T-helper 2 cell treated with Interferon-gamma antibody and Interleukin-4, amounts not matched to agents 5 μg/mL and 100 μg/mL, for 36 hours (primary cell): ENCODE measurements at places on chromosomes 3 and 15.

GRCh38 chr3:196706327-196706726, 5.7 kb downstream of the CEP19 start:
- no peak for DNase-seq

GRCh38 chr15:49628379-49628778, 7.5 kb downstream of the DTWD1 start:
- DNase-seq: no peak

GRCh38 chr3:195068084-195069080, 202.6 kb downstream of the XXYLT1 start:
- no peak for DNase-seq

DNA sequence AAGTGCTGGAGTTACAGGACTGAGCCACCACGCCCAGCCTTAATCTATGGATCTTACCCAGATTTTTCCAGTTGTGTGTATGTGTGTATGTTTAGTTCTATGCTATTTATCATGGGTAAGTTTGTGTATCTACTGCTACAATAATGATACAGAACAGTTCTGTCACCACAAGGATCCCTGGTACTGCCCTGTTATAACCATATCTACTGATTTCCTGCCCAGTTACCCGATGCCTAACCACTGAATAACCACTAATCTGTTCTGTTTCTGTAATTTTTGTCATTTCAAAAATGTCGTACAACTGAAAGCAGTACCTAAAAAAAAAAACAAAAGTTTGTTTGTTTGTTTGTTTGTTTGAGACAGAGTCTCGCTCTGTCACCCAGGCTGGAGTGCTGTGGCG, 123.7 kb upstream of the RAP2B start:
- no peak for DNase-seq

DNA sequence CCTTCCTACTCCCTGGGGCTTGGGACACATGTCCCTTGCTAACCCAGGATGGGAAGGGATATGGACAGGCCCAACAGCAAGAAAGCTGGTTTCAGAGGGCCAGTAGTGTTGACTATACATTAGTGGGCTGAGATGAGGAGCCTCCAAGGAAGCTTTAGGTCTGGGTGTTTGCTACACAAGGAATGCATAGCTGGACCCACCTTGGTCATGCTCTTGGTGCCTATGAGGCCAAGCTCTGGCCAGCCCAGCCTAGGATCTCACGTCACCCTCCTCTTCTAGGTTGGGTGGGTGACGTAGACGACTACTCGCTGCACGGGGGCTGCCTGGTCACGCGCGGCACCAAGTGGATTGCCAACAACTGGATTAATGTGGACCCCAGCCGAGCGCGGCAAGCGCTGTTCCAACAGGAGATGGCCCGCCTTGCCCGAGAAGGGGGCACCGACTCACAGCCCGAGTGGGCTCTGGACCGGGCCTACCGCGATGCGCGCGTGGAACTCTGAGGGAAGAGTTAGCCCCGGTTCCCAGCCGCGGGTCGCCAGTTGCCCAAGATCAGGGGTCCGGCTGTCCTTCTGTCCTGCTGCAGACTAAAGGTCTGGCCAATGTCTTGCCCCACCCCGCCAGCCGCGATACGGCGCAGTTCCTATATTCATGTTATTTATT, 653 bp upstream of the WDR6 start:
- no peak for DNase-seq

DNA sequence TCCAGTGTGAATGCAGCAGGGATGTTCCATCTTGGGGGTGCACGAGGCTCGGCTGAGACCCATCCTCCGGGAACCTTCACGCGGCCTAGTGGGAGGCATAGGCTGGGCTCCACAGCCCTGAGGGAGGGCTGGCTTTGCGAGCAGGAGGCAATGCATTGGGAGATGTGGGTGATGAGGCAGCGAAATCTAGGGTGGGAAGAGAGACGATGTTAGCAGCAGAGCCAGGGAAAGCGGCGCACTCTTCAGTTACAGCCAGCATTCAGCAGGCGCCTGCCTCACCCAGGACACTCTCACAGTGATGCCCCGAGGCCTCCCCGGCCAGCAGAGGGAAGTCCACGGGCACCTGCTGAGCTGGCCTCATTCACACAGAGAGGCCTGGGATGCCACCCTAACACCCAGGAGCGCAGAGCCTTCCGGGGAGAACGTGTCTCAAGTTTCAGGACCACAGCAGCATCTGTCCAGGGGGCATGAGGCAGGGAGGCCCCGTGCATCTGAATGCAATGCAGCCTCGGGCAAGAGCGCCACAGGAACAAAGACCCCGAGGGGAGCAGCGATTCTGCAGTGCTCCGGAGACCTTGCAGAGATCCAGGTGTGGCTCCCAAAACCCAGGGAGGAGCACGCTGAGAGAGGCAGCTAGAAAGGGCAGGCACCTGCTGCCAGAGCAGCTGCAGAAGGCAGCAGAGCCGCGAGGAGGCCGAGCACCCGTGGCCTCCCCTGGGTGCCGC, 102.4 kb downstream of the NUP210 start:
- DNase-seq: no peak

DNA sequence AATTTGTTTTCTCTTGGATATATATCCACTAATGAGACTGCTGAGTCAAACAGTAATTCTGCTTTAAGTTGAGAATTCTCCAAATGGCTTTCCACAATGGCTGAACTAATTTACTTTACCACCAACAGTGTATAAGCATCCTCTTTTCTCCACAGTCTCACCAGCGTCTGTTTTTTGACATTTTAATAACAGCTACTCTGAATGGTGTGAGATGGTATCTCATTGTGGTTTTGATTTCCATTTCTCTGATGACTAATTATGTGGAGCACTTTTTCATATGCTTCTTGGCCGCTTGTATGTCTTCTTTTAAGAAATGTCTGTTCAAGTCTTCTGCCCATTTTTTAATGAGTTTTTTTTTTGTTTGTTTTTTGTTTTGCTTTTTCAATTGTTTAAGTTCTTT, 206.2 kb downstream of the CTNNB1 start:
- DNase-seq: no peak

GRCh38 chr15:69172847-69173246, 12.4 kb downstream of the GLCE start:
- DNase-seq: no peak

DNA sequence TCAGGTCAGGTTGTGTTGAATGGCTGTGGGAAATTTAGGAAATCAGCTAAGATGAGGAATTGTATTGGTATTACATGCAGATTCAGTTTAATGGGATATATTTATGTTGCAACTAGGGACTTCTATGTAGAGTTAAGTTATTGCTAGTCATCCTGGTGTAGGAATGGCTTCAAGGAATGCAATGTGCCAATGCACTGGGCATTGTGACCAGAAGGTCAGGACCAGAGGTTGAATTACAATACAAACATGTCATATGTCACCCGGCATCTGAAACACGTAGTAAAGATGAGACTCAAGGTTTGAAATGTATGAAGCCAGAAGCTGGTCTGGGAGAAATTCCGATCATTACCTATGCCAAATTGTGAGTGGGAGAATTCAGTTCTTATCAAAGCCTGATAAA, 11.7 kb upstream of the GAP43 start:
- no peak for DNase-seq

- DNase-seq: peak; percentile 46
These were observed 11.3 kb upstream of the SOX2 start for GRCh38 chr3:181700168-181701087.

DNA sequence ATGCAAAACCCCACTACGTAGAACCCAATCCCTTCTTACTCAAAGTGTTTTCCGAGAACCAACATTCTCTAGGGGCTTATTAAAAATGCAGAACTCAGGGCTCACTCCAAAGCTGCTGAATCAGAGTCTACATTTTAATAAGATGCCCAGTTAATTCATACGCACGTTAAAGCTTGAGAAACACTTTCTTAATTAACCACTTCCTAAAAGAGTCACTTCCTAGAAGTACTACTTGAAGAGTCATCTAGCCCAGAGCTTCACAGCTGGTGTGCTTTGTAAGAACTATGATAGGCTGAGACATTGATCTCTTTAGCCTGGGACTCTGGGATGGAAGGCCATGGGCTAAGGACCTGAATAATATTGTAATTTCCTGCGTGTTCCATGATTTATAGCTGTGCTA, 9.0 kb downstream of the COL6A5 start:
- no peak for DNase-seq

DNA sequence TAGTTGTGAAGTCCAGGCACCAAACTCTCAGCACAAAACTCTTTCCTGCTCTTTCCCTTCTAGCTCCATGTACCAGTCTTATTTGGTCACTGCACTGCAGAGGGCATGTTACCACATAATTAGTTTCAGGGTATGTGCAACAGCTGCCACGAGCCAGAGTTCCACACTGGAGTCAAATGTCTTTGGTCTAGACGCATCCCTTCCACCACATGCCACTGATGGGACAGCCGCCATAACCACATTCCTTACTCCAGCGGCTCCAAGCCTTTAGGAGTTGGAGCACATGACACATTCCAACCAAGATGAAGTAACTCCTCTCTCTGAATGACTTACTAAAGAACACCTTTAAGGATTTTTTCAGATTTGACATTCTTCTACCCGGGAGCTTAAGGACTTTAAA, 153.4 kb downstream of the ERC2 start:
- DNase-seq: no peak

DNA sequence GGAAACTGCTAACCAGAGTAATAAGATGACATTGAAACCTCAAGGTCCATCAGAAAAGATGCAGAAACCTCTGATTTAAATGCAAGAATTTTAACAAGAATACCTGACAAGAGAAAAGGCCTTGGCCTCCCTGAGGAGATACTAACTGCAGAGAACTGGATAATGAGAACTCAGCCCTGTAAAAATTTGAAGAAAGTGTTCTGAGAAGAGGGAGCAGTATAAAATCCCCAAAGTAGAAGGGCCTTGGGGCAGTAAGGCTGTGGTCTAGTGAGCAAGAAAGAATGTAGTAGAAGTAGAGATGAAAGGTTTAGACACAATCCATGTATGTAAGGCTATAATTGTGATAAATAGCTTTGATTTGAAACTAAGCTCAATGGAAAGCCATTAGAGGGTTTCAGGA, 394.1 kb downstream of the ZBBX start:
- no peak for DNase-seq

- no peak for DNase-seq
These were observed 197.2 kb downstream of the VGLL3 start for GRCh38 chr3:86793786-86794185.

DNA sequence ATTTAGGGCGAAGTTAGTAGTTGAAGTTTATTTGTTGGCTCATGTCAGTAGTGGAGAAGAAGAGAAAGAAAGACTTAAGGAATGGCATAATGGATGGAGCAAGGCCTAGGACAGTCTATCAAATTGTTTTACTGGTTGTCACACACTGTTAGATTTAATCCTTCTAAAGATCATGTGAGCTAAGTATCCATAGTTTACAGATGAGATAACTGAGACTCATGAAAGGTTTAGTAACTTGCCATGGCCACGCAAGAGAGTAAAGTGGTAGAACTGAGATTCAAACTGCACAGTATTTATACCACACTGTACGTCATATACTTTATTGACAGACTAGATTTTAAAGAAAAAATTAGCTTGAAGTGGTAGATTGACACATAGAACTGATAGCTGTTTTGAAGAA, 11.4 kb downstream of the SPRED1 start:
- no peak for DNase-seq

DNA sequence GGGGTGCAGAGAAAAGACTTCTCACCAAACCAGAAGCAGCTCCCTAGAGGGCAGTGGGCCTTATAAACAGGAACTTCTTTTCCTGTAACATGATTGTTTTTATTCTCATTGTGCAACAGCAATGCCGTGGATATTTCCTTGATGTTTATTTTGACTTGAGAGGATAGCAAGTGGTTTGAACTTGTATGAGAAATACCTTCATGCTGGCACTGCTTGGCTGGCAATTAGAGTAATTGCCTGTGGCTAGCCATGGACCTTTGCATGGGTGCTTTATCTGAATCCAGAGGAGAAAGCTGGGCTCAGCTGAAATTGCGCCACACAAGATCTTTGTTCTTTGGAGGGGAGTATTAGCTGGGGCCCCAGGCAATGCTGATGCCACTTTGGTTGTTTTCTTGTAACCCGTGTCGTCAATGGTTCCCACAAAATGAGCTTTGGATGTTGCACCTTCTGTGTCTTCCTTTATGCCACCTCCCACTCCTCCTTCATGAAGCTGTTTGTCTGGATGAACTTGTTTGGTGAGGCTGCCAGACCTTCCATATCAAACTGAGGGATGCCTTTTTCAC, 37.9 kb downstream of the CMTM8 start:
- DNase-seq: no peak

- no peak for DNase-seq
These were observed 7.0 kb downstream of the SUCLG2 start for GRCh38 chr3:67647390-67647878.

- DNase-seq: peak; percentile 77
These were observed 452.8 kb downstream of the FOXP1 start for GRCh38 chr3:71130471-71131374.

GRCh38 chr3:11671648-11672100, 28.0 kb upstream of the VGLL4 start:
- no peak for DNase-seq

- peak; percentile 17 for DNase-seq
These were observed 188.1 kb downstream of the CHST2 start for GRCh38 chr3:143307613-143308183.

DNA sequence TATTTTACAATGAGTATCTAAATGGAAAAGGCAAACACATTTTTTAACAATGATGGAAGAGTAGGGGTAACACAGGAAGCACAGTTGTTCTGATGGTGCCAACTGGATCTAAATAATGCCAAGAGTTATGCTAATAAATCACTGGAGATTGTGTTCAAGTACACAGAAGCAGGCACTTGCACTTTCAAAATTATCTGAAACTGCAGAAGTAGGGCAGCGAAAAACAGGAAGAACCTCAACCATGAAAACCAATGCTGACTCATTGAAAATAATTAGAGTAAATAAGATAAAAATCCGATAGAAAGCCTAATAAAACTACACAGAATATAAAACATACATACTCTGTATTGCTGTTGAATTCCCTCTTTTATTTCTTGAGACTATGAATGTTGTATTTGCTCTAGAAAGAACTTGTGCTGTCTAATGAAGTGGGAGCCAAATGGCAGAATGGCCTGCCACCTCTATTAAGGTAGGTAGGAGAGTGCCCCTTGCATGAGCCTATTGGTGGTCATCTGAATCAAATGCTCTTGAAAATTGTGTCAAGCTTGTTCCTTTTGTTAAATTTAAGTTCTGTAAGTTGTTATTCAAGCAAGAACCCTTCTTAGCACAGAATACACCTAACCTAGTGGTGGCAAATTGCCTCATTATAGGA, 93.7 kb downstream of the ABI3BP start:
- DNase-seq: no peak

GRCh38 chr3:39372833-39373232, 10.3 kb upstream of the SLC25A38 start:
- no peak for DNase-seq

- no peak for DNase-seq
These were observed 22.6 kb downstream of the EFHB start for GRCh38 chr3:19911452-19911851.

DNA sequence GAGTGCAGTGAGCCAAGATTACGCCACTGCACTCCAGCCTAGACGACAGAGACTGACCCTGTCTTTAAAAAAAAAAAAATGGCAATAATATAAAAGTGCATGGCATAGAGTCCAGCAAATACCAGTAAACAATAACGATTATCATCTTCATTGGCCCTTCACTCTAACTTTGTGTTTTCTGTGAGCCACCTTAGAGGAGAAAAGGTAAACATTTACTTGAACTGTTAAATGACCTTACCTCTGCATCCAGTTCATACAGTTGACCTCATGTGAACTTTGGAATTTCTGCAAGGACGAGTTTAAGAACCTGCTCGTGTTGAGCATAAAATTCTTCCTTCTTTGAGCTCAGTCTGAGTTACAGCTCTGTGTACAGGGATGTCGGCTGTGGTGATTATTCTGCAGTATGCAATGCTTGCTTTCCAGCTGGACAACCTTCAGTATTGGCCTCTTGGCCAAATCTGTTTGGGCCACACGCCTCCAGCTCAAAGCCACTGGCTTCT, 56.6 kb downstream of the RLBP1 start:
- DNase-seq: no peak

GRCh38 chr15:79218588-79219200, 63.8 kb upstream of the ANKRD34C start:
- DNase-seq: no peak
